ENCODE measurements at places on chromosomes 3 and 15.

GRCh38 chr3:28019740-28020139 is 221.7 kb upstream of the CMC1 start:
- no peak for DNase-seq

DNA sequence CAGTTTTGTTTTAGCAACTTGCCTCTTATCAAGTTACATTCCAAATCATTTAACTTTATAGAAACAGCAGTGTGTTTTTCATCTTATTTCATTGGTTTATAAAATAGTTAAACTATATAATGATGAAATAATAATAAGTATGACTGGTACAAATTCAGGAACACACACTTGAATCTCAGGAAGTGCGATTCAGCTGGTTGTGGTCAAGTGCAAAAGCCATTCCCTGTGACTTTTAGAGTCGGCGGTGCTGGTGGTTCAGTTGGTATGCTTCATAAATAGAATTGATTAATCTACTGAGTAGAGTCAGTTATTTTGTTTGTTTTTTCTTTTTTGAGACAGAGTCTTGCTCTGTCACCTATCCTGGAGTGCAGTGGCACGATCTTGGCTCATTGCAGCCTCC is 22.7 kb downstream of the SACM1L start:
- DNase-seq: no peak

- DNase-seq: no peak
Measured at GRCh38 chr3:57464801-57465200, 79.3 kb downstream of the DNAH12 start.

- no peak for DNase-seq
Measured at GRCh38 chr3:187193181-187193580, 4.1 kb upstream of the RTP1 start.

GRCh38 chr3:186221760-186222378 is 113.0 kb upstream of the ETV5 start:
- DNase-seq: no peak

- DNase-seq: no peak
Measured at GRCh38 chr3:72421126-72421525, 427.1 kb downstream of the SHQ1 start.

DNA sequence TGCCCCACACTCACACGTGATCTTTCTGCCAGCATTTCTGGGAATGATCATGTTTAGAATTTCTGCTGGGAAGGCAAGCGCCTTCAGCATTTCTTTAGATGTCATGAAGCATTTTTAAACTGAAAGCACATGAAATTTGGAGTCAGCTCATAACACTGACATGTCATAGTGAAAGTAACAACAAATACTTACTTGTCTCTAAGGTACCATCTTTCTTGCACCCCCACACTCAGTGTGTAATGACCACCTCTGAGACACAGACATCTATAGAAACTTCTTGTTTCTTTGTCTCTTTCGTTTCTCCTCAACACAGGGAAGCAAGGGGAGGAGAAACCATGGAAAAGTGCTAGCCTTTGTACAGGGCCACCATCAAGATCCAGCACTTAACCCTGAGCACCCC is 171.7 kb downstream of the RORA start:
- DNase-seq: no peak

DNA sequence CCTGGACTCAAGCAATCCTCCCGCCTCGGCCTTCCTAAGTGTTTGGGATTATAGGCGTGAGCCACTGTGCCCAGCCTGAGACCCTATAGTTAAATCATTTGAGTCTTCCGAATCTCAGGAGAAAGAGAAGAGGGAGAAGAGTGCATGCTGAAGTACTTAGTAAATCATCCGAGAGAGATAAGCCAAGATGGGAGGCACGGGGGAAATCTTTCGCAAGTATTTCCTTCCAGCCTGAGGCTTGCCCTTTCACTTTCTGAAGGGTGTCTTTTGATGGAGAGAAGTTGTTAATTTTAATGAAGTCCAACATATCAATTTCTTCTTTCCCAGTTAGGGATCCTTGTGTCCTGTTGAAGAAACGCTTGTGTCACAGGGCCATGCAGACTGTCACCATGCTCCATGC is 97.1 kb upstream of the SLC6A6 start:
- DNase-seq: no peak

DNA sequence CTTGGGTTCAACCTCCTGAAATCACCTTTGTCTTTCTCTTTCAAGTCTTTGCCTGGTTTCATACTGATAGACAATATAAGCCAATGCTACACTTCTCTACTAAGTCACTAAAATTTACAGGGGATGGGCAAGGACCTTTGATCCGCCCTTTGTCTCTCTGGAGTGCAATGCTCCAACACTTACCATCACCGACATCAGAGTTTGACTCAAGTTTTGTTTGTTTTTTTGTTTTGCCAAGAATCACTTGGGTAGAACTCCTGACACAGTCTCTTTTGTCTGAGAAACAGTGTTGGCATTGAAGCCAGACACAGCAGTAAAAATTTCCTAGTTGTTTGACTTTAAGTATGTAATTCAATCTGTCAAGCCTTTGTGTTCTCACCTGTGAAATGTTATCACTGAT is 29.3 kb downstream of the NFKBIZ start:
- no peak for DNase-seq

- DNase-seq: no peak
Measured at GRCh38 chr3:159634483-159634882, 354.2 kb upstream of the IL12A start.

DNA sequence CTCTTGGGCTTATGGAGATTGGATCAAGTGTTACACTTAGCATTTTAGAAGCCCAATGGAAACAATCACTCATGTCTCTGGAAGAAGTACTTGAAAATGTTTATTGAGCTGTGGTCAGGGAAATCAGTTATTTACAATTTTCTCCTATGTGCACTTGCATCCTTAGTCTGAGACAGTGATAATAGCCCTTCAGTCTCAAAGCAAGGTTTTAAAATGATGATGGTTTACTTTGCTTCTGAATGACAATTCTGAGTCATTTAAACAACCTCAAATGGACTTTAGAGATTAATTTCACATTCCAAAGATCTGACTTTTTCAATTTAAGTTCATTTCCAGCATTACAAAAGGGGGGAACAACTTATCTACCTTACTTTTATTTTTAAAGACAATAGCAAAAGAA is 20.1 kb downstream of the TIPARP start:
- DNase-seq: no peak

DNA sequence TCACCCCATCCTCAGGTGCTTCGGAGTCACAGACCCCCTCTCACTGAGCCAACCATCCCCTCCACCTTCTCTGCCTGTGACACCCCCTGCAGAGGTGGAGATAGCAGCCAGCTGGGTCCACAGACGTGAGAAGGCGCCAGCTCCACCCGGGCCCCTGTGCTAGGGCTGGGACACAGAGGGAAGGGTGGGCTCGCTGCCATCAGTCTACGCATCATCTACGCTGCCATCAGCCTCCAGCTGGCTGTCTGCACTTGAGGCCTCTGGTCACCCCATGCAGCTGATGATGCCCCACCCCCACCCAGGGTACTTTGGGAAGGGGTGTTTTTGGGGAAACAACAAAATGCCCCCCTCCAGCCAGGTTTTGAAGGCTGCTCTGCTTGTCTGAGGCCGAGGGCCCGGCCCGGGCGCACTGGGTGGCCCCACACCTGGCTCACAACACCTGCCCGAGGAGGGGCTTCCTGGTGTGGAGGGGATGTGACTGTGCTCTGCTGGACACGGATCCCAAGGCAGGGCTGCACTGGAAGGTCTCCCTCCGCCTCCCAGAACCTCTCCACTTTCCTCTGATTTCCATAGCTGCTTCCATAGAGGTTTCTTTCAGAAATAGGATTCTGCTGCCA is 163.4 kb upstream of the IQSEC1 start:
- DNase-seq: no peak

DNA sequence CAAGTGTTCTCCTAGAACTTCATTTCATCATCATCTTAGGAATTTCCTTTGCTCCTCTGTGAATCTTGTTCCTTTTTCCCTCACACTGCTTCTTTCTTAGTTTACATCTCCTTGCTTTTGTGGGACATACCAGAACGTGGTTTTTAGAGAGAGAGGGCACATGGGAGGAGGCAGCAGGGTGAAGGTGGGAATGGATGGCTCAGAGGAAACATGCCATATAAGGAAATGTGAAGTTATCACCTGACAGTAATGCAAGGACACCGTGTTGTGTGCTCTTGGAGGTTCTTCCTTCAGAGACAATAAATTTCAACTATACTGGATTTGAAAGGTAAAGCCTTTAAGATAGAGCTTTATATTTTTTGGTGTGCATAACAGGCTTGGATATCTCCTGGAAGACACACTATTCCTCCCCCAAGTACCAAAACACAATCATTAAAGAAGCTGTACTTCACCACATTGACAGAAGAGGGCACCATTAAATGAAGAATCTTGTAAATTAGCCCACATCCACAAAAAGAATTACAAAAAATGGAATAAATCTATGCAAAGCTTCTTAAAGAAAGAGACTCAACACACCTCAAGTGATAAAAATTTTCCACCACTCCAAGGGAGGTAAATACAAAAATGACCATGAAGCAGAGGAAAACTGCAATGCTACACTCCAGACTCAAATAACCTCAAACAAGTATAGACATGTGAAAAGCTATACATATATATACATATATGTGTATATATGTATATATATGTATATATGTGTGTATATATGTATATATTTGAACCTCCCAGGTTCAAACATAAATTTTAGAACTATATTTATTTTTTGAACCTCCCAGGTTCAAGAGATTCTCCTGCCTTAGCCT is 26.1 kb downstream of the RPL39L start:
- no peak for DNase-seq

DNA sequence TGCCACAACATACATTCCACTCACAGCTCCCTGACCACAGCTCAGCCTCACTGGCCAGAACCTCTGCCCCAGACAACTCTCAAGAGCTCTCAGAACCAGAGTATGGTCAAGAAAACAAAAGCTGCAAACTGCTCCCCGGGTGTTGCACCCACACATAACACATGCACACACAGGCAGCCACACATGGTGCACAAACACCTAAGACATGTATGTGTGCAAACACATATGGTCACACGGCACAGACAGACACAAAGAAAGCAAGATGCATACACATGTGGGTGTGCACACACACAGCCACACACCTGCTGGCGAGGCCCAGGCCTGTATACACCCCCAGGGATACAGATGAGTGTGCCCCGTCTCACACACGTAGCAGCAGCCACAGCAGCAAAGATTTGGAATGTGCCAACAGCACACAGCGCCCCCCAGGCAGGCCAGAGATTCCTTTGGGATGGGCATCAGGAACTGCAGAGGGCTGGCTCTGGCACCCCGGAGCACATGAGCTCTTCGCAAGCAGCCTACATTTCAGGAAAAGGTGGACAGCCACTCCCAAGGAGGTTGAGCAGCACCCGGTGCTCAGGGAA is 6.6 kb downstream of the KLF15 start:
- no peak for DNase-seq

DNA sequence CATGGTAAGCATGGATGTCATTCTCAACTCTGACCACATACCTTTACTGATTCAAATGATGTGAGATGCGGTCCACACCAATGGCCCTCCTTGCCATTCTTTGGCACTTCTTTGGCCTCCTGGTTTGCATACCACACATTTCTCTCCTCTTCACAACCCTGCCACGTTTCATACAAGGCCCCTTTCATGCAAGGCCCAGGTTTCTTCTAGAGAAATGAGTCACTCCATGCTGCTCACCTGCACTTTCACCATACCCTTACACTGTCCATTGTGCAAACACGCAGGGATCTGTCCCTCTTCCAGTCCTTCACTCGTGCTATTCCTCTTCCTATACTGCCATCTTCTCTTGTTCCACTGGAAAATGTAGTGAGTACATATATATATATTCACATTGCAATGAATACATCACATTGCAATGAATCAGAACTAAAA is 24.4 kb upstream of the SLC24A5 start:
- no peak for DNase-seq

DNA sequence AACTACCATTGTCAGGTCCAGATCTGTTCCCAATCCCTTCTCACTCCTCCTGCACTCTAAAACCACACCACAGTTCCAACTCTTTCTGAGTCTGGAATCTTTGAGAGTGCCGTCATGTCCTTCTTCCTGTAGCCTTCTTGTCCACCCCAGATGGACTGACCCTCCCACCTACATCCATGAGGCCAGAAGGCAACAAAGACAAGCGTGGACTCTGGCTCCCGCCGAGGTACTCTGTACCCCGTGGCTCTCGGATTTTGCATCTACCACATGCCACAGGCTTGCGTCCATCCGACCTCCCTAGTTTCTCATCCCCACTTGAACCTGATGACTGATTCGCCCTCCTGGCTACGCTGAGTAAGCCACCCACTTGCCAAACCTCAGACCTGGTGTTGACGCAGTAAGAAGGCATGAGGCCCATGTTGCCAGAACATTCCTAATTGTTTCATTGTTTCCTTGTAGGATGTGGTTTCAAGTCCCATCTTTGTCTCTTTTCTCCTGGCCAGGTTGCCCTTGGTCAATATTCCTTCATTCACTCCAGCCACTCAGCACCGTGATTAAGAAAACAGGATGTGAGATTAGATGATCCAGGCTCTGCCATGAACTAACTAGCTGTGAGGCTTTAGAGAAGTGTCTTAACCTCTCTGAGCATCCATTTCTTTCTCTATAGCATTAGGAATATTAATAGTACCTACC is 1.1 kb upstream of the ZBTB38 start:
- no peak for DNase-seq

GRCh38 chr3:155712008-155712407 is 32.9 kb downstream of the PLCH1 start:
- DNase-seq: no peak
